ENCODE measurements at places on chromosomes 12 and 14. TPM values are rescaled to one million over a fixed set of nuclear protein-coding genes. Genes with fewer than 3 reads are reported as not detected.

WSCD2 gene
- total RNA-seq: not detected

C12orf50 gene
- total RNA-seq: 0.10 TPM

ALDH1L2 gene
- total RNA-seq: 1.5 TPM

MYBPC1 gene
- total RNA-seq: not detected

POU6F1 gene
- total RNA-seq: 8.2 TPM

MGP gene
- total RNA-seq: not detected

ACSM4 gene
- total RNA-seq: not detected

DHRS4 gene
- 19.6 TPM for total RNA-seq

GYS2 gene
- not detected for total RNA-seq

ALG10B gene
- 10.8 TPM for total RNA-seq

PRKD1 gene
- total RNA-seq: 29.9 TPM

MANSC4 gene
- total RNA-seq: 1.1 TPM

TTC5 gene
- total RNA-seq: 29.4 TPM

NRXN3 gene
- total RNA-seq: 22.1 TPM

EMP1 gene
- 0.31 TPM for total RNA-seq

RILPL1 gene
- 25.4 TPM for total RNA-seq

TMEM30B gene
- 28.1 TPM for total RNA-seq

C14orf39 gene
- 1.4 TPM for total RNA-seq

KRT79 gene
- total RNA-seq: not detected

TBX5 gene
- not detected for total RNA-seq

GPR137C gene
- total RNA-seq: 10.1 TPM

LMNTD1 gene
- total RNA-seq: not detected

CD4 gene
- 2.1 TPM for total RNA-seq

NGB gene
- not detected for total RNA-seq

RIMBP2 gene
- total RNA-seq: 31.6 TPM

KRT71 gene
- total RNA-seq: not detected

ISM2 gene
- 0.42 TPM for total RNA-seq

LRRIQ1 gene
- 13.1 TPM for total RNA-seq

SLC38A4 gene
- 9.4 TPM for total RNA-seq

FZD10 gene
- total RNA-seq: 0.24 TPM

ELK3 gene
- total RNA-seq: 5.4 TPM

PCED1B gene
- 1.1 TPM for total RNA-seq

ANKRD33 gene
- 0.14 TPM for total RNA-seq

NRIP2 gene
- total RNA-seq: not detected

PZP gene
- total RNA-seq: 0.24 TPM

PLEKHH1 gene
- total RNA-seq: 127 TPM

TRIM9 gene
- total RNA-seq: 1.7 TPM

ARHGAP9 gene
- total RNA-seq: 2.8 TPM

KLRC2 gene
- not detected for total RNA-seq

CLEC9A gene
- total RNA-seq: not detected

RASSF9 gene
- total RNA-seq: 4.0 TPM

CCDC198 gene
- 178 TPM for total RNA-seq

ITPR2 gene
- 72.4 TPM for total RNA-seq

CMAS gene
- total RNA-seq: 55.8 TPM

CRACR2A gene
- 3.3 TPM for total RNA-seq

MSI1 gene
- 127 TPM for total RNA-seq

KRT2 gene
- not detected for total RNA-seq

SMCO2 gene
- 1.6 TPM for total RNA-seq

PAPOLA gene
- total RNA-seq: 297 TPM

SSTR1 gene
- 4.0 TPM for total RNA-seq

C1QL4 gene
- 0.64 TPM for total RNA-seq

TAS2R8 gene
- 0.24 TPM for total RNA-seq

Measured in progenitor cell of endocrine pancreas (in vitro differentiated cells).